ENCODE measurements at places on chromosomes 5 and 9.

GRCh38 chr5:14373685-14374084 is 207.9 kb upstream of the OTULINL start:
- DNase-seq: no peak

DNA sequence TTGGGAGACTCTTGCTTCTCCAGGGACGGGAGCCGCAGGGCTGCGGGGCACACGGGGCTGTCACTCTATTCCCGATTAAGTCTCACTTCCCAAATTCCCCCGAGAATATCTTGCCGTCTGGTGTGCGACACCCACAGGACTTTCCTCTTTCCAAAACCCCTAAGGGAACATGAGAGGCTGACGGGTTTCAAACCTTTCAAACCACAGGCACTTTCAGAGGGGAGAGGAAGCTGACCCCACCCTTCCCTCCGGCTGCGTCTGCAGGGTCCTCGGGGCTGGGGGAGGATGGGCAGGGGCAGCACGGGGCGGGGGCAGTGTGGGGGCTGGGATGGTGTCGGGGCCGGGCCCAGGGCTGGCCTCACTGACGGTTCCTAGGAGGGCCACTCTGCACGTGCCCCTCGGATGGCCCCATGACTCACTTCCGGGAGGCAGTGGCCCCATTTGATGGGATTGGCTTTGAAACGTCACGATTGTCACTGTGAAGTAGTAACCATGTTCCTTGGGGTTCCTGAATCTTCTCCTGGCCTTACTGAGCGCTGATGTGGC is 38.2 kb downstream of the SLC9A3 start:
- no peak for DNase-seq

- no peak for DNase-seq
These were observed 182.5 kb downstream of the MED10 start for GRCh38 chr5:6195711-6196358.

- no peak for DNase-seq
These were observed 132.2 kb downstream of the ZNF354C start for GRCh38 chr5:179192185-179192890.

- DNase-seq: no peak
These were observed 227.6 kb upstream of the DAP start for GRCh38 chr5:10988622-10989021.

GRCh38 chr9:38008168-38009034 is 60.6 kb downstream of the SHB start:
- DNase-seq: no peak

GRCh38 chr5:160470437-160471361 is 49.0 kb downstream of the PTTG1 start:
- DNase-seq: no peak

DNA sequence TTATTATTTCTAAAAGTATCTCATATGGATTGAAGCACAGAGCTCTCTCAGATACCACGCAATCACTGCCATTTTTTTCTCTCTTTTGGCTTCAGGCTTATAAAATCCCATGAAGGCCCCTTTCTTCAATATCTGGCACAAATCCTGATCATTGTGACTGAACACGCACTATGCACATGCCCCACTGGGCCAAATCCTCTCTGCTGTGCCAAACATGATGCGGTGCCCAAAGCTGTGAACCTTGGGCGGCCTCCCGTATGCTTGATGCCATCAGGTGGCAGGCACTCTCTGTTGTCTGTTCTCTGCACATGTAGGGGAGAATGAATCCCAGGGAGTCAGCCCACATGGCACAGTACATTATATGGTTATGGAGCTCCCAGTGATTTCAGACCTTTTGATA is 375.0 kb upstream of the RGMB start:
- no peak for DNase-seq

- DNase-seq: no peak
These were observed 79.2 kb downstream of the SEMA5A start for GRCh38 chr5:9466697-9467096.

DNA sequence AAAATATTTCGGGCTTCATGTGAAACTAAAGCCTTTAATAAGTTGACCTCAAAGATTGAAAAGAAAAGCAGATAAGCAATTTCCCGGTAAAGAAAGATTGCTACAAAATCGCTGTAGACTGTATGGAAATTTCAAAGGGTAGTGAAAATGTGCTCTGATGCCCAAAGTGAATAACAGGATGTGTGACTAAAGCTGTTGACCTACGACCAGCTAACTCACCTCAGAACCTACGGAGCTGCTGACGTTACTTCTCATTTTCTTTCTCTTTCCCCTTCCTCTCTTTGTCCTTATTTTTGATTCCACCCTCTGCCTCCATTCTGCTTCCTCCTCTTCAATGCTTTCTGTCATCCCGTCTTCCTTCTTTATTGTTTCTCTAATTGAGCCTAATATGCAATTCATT is 103.2 kb downstream of the PDE4D start:
- DNase-seq: no peak

- DNase-seq: no peak
These were observed 182.1 kb upstream of the TRIM32 start for GRCh38 chr9:116504893-116505480.

- DNase-seq: no peak
These were observed 10.6 kb downstream of the CDC42SE2 start for GRCh38 chr5:131274326-131275063.
